Left lobe of liver (tissue), 2 donors: ENCODE measurements at places on chromosomes 2 and 18.

GRCh38 chr2:78383576-78383975 lies 641.9 kb upstream of the REG3G start:
- no peak for DNase-seq

GRCh38 chr2:101770726-101771125 lies 73.2 kb downstream of the MAP4K4 start:
- no peak for DNase-seq

- DNase-seq, result no peak
These were observed 43.5 kb upstream of the FAHD2A start for GRCh38 chr2:95359031-95359430.

DNA sequence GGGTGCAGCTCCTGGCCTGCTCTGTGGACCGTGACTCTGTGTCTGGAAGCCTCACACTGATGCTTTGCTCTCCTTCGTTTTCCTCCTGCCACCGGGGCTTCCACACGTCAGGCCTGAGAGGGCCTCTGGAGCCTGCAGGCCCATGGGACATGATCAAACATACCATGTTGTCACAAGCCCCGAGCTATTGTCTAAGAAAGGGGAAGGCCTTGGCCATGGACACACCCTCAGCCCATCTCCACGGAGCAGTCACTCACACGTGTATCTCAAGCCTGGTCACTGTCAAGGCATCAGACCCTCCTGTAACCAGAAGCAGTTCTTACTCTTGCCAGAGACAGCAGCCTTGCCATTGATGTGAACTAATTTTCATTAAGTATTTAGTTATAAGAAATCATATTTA lies 814.1 kb upstream of the SALL3 start:
- DNase-seq, result no peak

GRCh38 chr2:111896024-111896423 lies 2.4 kb upstream of the MERTK start:
- DNase-seq, result no peak

DNA sequence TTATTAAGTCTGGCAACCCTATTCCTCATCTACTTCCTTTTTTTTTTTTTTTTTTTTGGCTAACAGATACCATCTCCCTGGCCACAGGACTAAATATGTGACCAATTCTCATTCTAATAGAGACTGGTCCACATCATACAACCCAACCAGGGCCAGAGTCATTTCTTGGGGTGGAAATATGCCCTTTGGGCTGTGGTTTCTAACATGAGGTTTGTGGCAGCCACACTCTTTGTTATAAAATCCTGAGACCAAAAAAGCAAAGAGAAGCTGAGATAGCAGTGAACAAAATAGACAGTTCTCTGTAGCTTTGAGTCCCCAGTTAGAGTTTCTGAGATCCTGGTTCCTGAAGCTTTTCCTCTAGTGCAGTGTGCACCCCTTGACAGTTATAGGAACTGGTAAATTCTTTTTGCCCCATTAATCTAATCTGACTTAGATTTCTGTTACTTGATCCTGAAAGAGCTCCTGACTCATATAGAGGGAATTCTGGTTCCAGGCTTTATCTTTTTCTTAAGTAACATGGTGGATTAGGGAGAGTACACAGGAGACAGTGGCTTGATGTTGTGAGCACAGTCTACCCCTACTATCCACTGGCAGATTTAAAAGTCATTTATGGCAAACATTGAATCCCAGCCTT lies 86.8 kb downstream of the MAIP1 start:
- no peak for DNase-seq

- DNase-seq, result no peak
These were observed 23.4 kb downstream of the AQP12A start for GRCh38 chr2:240714747-240715725.

- DNase-seq, result no peak
These were observed 507.9 kb downstream of the ERBB4 start for GRCh38 chr2:212030709-212031108.

GRCh38 chr2:25736899-25737515 lies 63.6 kb upstream of the DTNB start:
- no peak for DNase-seq

GRCh38 chr18:45164551-45164950 lies 450.7 kb upstream of the SLC14A2 start:
- DNase-seq, result no peak

GRCh38 chr18:25123438-25124232 lies 228.3 kb downstream of the ZNF521 start:
- no peak for DNase-seq

DNA sequence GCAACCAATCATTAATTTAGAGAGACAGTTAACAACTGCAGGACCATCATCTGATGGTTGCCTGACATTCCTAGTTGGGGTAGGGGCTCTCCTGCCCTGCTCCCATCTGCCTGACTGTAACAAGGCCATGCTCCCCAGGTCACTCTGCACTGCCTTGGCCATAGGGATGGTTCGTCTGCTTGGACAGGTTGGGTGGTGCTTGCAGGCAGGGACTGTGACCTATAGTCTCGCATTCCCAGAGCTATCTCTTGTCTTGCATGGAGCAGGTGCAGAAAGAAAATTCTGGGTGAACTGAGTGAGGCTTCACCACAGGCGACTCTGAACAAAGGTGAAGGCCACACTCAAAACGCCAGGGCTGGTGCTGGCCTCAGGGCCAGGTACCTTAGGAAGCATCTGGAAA lies 64.7 kb downstream of the EMILIN2 start:
- no peak for DNase-seq

GRCh38 chr2:119837759-119838158 lies 78.0 kb downstream of the PTPN4 start:
- DNase-seq, result no peak

- no peak for DNase-seq
These were observed 115.2 kb downstream of the ZNF236 start for GRCh38 chr18:76937597-76937996.

- no peak for DNase-seq
These were observed 294.6 kb upstream of the CYP26B1 start for GRCh38 chr2:72442270-72442669.

GRCh38 chr2:69203166-69203985 lies 183.7 kb downstream of the GFPT1 start:
- no peak for DNase-seq
